HCT116 (cell line): ENCODE measurements at places on chromosomes 6 and 20. TPM values are rescaled to one million over a fixed set of nuclear protein-coding genes. Genes with fewer than 3 reads are reported as not detected.

TRMT6 gene
- 13.2 TPM for total RNA-seq

SLC35D3 gene
- total RNA-seq, result not detected

PCK1 gene
- total RNA-seq, result 0.49 TPM

DNA sequence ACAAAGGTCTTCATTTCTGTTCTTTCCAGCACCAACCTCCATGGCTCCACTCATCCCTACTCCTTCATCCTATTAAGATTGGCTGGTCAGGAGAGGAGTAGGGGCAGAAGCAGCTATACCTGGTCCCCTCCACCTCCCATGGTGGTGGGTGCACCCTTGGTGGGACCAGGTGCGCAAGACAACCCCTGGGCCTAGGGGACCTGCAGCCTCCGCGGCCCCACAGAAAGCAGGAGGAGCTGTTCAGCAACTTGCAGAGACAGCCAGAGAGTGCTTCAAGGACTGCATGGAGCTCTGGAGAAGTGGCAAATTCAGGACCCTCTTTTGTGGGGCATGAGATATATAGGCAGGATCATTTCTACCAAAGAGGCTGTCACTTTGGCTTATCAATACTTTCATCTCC is 9.8 kb downstream of the ULBP2 start:
- DNase-seq, result no peak

GRCh38 chr20:19867940-19868371 is 109.9 kb downstream of the RIN2 start:
- no peak for DNase-seq

DNA sequence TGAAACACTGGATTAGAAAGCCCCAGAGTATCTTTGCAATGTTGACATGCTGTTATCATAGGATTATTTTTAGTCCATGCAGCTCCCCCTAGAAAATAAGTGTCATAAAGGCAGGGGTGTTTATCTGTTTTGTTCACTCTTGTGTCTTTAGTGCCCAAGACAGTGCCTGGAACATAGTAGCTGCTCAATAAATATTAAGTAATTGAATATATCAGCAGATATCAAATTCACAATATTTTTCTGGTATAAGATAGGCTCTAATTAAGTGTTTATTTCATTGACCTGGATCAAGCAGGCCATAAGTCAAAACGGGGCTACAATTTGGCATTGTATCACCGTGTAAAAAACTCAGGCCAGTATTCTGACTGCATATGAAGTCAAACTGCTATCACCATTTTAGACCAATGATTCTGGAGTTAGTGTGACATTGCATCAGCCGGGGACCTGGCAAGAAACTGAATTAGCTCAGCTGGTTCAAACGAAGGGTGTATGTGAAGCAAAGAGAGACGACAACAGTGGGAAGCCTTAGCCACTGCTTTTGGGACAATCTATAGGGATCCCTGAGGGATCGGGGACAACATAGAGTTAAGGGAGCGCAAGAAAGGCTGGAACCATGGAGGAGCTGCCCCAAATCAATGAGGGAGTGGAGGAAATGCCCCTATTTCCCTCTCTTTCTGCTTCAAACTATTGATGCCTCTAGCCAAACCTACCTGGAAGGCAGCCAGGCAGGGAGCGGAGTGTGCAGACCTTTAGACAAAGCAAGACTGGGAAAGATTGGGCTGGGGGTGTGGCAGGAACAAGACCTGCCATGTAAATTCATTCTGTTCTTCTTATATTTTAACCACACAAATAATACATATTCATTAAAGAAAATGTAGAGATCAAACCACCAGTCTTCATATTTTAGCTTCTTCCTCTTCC is 112.2 kb downstream of the PLEKHG1 start:
- DNase-seq, result no peak

- no peak for DNase-seq
Measured at GRCh38 chr6:1619673-1620503, 10.2 kb downstream of the FOXC1 start.

DNA sequence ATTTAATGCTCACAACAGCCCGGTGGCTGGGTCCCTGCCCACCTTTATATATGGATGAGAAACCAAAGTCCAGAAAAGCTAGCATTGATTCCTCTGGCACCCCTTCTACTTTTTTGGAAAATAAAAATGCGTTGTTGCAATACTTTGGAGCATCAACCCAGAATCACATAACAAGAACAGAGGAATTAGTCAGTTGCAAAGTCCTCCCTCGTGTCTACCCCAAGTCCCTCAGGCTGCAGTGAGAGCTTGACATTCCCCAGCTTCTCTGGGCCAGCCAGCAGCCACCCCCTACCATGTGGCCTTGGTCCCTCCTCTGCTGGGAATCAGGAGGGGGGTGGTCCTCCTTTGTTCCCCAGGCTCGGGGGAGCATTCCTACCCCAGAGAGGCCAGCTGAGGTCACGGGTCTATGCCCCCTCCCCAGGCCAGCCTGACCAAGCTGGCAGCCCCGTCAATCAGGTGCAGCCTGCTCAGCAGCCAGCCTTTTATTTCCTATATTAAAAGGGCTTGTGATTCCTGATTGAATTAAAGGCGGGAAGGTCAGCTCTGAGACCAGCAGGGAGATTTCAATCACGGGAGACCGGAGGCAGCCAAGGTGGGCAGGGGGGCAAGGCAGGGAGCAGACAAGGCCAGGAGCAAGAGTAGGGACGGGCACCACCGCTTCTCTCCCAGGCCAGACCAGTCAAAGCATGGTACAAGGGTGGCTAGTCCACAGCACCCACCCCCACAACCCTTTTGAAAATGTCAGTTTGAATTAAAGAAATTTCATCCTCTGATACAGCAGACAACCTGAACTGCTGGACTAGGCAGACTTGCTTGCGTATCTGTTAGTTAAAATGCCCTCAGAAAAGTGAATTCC is 158.9 kb downstream of the MRPL14 start:
- DNase-seq, result no peak

DNA sequence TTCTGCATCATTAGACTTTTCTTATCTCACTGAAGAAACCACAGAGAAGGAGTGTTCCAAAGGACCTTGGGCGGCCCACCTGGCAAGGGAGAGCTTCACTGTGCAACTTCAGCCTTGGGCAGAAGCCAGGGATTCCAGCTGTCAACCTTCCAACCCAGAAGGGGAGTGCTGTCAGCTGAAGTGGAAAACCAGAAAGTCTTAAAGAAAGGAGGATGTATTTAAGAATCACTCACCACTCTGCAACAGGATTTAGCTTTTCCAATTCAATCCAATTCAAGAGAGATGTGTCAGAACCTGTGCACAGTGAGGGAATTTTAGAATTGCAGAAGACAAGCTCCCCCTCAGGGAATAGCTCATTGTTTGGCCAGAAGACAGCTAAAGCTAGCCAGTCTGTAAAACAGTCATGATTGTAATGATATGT is 553.7 kb downstream of the CD83 start:
- DNase-seq, result no peak

- no peak for DNase-seq
Measured at GRCh38 chr20:61600016-61600415, 348.0 kb downstream of the CDH4 start.
